ENCODE measurements at places on chromosomes 1 and 21.

DNA sequence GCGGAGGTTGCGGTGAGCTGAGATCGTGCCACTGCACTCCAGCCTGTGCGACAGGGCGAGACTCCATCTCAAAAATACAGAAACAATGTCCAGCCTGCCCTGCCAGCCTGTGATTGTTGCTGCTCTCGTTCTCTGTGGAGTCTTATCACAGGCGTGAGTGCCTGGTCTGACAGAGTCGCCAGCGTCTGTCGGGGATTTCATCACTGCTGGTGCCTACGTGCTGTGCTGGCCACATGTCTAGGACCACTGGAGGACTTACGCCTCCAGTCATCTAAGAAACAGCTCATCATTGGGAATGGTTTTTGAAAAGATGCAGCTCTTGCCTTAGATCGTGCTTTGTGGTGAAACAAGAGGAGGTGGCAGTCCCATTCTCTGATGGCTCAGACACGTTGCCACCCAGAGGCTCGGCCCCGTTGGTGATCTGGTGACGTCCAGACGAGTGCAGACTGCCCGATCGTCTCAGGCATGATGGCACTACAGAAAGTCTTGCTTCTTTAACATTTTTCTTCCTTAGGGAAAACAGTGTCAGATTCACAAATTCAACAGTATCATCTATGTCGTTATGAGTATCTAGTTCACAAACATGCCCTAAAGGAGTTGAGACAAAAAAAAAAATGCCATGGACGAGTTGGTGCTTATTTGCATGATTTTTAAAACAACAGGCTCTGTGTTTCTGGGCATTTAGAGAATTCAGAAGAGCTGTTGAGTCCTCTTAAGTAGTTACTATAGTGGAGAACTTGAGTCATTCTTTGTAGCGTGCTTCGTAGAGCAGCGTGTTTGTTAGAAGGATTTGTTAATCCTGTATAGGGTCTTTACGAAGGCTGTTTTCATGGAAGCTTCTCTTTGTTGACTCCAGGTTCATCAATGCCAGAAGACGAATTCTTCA lies 47.5 kb downstream of the CBS start:
- H3K4me3 ChIP-seq, result no peak overlapping the region
- H3K27ac ChIP-seq, result no peak overlapping the region
- no peak for DNase-seq
- no peaks in the 10 kb centered on the region for H3K27me3 ChIP-seq
- no peaks in the 10 kb centered on the region for H3K4me1 ChIP-seq

GRCh38 chr1:168386949-168387586 lies 106.4 kb downstream of the TBX19 start:
- no peaks in the 10 kb centered on the region for H3K4me1 ChIP-seq
- H3K4me3 ChIP-seq, result peak overlapping the region; percentile 26
- no peaks in the 10 kb centered on the region for H3K36me3 ChIP-seq

GRCh38 chr1:54372978-54373377 lies 33.2 kb downstream of the SSBP3 start:
- DNase-seq, result no peak
- no peak overlapping the region for H3K27ac ChIP-seq
- H3K4me3 ChIP-seq, result no peak overlapping the region
- no peaks in the 10 kb centered on the region for H3K27me3 ChIP-seq

DNA sequence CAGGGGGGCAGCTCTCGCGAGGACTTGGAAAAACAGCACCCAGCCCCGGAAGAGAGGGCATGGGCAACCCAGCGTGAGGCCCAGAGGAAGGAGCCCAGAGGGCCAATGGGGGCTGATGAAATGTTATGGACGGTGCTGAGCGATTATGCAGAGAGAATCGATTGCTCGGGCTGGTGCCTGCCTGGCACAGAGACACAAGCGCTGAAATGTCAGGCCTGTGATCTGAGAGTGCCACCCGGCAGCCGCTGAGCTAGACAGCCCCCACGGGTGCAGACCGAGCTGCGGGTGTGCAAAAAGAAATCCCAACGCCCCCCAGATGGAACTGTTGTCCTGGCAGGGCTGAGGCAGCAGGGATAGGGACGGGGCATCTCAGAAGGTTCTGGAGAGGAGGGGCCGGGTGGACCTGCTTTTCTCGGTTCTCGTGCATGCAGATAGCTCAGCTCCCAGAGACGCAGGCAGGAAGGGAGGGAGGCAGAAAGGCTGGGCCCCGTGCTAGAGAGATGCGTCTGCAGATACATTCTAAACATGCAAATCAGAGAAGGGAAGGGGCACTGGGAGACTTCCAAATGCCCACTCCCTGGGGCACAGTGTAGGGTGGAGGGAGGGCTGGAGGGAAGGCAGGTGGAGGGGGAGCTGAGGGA lies 41.5 kb downstream of the TAS1R2 start:
- no peak overlapping the region for H3K27ac ChIP-seq
- H3K36me3 ChIP-seq, result no peaks in the 10 kb centered on the region
- no peaks in the 10 kb centered on the region for H3K4me1 ChIP-seq
- H3K27me3 ChIP-seq, result no peaks in the 10 kb centered on the region
- H3K4me3 ChIP-seq, result no peak overlapping the region

GRCh38 chr1:20555025-20555757 lies 2.8 kb downstream of the FAM43B start:
- no peaks in the 10 kb centered on the region for H3K36me3 ChIP-seq
- peak overlapping the region; percentile 19 for H3K27ac ChIP-seq
- DNase-seq, result no peak
- peaks cover 21% of the 10 kb centered on the region for H3K4me1 ChIP-seq

GRCh38 chr1:178382372-178382771 lies 114.4 kb downstream of the CLEC20A start:
- no peak for DNase-seq
- no peaks in the 10 kb centered on the region for H3K4me1 ChIP-seq
- H3K36me3 ChIP-seq, result no peaks in the 10 kb centered on the region
- H3K4me3 ChIP-seq, result no peak overlapping the region
- H3K27me3 ChIP-seq, result no peaks in the 10 kb centered on the region

DNA sequence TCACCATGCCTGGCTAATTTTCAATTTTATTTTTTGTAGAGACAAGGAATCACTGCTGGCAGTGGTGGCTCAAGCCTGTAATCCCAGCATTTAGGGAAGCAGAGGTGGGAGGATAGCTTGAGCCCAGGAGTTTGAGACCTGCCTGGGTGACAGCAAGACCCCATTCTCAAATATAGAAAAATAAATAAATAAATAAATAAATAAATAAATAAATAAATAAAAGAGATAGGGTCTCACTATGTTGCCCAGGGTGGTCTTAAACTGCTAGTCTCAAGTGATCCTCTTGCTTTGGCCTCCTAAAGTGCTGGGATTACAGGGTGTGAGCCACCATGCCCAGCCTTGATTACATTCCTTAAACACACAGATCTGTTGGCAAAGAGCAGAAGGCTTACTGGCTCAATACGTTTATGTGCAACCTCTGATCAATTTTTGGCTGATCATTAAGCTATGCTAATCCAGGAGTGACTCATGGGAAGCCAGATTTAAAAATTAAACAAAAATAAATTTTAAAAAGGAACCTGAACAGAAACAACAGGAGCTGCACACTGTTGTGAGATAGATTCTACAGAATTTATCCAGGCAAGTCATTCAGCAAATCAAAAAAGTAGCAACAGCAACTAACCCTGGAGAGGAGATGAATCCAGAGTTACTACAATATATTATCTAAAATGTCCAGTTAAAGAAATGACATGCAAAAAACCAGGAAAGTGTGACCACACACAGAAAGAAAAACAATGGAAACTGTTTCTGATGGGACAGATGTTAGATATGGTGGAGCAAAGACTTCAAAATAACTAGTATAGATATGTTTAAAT lies 79.4 kb downstream of the RPE65 start:
- no peaks in the 10 kb centered on the region for H3K4me1 ChIP-seq
- H3K27ac ChIP-seq, result no peak overlapping the region
- no peak overlapping the region for H3K4me3 ChIP-seq
- no peak for DNase-seq
- no peaks in the 10 kb centered on the region for H3K36me3 ChIP-seq

DNA sequence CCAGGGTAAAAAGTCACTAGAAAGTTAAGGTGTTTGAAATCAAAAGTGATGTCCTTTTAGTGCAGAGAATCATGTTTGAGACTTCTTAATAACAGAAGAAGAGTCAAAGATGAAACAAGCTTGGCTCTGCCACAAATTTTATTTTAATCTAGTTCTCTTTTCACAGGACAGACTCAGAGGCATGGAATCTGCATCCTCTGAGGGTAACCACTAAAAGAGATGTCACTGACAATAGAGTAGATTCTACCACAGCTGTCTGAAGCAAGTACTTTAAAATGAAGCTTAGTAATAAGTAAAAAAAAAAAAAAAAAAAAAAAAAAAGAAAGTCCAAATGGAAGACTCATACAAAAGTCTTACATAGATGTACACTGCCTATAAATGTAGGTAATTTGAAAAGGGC lies 519.7 kb upstream of the PRMT6 start:
- no peak overlapping the region for H3K4me3 ChIP-seq
- no peak for DNase-seq
- H3K27me3 ChIP-seq, result no peaks in the 10 kb centered on the region
- no peak overlapping the region for H3K27ac ChIP-seq
- H3K4me1 ChIP-seq, result no peaks in the 10 kb centered on the region

DNA sequence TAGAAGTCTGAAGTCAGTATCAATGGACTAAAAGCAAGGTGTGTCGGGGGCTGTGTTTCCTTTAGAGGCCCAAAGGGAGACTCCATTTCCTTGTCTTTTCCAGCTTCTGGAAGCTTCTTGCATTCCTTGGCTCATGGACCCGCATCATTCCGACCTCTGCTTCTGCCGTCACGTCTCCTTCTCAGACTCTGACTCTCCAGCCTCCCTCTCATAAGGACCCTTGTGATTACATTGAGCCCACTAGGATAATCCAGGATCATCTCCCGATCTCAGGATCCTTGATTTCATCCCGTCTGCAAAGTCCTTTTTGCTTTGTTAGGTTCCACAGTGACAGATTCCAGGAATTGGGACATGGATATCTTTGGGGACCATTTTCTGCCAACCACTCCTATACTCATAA lies 265.8 kb upstream of the CSF3R start:
- H3K36me3 ChIP-seq, result no peaks in the 10 kb centered on the region
- peaks cover 26% of the 10 kb centered on the region for H3K27me3 ChIP-seq
- DNase-seq, result no peak
- H3K4me3 ChIP-seq, result no peak overlapping the region
- no peak overlapping the region for H3K27ac ChIP-seq

- H3K36me3 ChIP-seq, result peaks cover 70% of the 10 kb centered on the region
- no peak overlapping the region for H3K4me3 ChIP-seq
- no peaks in the 10 kb centered on the region for H3K27me3 ChIP-seq
- peaks cover 6% of the 10 kb centered on the region for H3K4me1 ChIP-seq
- DNase-seq, result no peak
- H3K27ac ChIP-seq, result no peak overlapping the region
Measured at GRCh38 chr21:43976661-43977060, 35.4 kb upstream of the TRAPPC10 start.

DNA sequence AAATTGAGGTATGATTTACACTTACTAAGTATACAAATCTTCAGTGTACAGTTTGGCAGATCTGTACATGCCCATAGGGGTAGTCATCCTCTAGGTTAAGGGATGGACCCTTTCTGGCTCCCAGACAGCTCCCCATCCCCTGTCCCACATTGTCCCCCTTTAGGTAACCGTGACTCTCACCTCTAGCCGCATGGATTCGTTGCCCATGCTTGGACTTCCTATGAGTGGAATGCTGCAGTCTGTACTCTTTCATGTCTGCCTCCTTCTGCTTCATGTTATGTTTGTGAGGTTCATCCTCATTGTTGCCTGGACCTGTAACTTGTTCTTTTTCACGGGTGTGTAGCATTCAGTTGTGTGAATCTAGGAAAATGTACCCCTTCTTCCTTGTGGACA lies 20.3 kb downstream of the SLC37A1 start:
- no peaks in the 10 kb centered on the region for H3K27me3 ChIP-seq
- no peak overlapping the region for H3K27ac ChIP-seq
- H3K4me3 ChIP-seq, result no peak overlapping the region
- no peak for DNase-seq
- no peaks in the 10 kb centered on the region for H3K36me3 ChIP-seq
- peaks cover 2% of the 10 kb centered on the region for H3K4me1 ChIP-seq

DNA sequence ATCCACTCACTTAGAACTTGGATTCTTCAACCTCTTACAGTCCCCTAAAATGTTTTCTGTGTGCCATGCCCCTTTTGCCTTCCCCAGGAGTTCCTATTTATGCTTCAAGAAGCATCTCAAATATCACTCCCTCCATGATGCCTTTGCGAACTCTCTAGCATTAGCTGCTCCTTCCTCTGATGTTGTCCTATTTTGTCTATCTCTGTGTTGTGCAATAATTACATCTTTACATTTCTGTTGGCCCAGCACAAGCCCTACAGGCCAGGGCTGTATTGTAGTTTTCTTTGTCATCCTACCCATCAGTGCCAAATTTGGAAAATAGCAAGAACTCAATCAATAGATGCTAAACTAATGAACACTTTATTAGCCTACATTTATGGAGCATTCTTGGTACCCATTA lies 125.8 kb downstream of the ST6GALNAC5 start:
- no peaks in the 10 kb centered on the region for H3K36me3 ChIP-seq
- H3K27ac ChIP-seq, result no peak overlapping the region
- H3K4me1 ChIP-seq, result no peaks in the 10 kb centered on the region
- no peak overlapping the region for H3K4me3 ChIP-seq
- H3K27me3 ChIP-seq, result no peaks in the 10 kb centered on the region

DNA sequence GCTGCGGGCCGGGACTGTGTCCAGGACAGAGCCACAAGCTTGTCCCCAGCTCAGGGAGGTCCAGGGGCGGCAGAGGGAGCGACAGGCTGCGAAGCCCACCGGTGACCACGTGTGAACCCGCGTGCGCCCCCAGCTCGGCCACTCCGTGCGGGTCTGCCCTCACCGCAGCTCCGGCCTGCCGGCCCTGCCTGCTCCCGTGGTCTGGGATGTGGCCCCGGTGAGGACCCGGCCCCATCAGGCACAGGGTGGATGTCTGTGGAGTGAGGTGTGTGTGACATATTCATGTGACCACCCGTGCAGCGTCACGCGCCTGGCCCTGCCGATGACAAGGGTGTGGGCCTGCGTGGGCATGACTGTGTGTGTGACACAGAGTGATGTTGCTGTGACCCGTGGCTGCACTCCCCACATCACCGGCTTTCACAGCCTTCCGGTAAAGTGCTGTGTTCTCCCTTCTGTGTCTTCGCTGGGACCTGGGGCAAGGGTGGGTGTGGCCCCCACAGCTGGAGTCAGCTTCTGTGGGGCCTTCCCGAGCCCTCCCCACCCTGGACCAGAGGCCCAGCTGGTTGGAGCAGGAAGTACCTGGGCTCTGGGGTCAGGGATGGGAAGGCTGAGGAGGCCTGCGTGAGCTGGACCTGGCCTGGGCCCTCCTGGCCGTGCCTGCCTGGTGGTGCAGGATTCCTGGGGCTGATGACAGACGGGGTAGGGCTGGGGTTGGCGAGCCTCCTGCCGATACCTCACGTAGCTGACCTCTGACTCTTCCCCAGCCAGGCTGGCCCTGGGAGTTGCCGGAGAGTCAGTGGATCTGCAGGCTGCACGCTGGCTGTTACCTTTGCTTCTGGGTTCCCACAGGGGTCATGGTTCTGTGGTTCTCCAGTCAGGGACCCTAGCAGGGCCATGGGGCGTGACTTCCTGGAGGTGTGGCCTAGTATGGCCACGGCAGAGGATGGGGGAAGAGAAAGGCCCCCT lies 4.1 kb downstream of the RNF223 start:
- no peak for DNase-seq
- no peaks in the 10 kb centered on the region for H3K36me3 ChIP-seq
- no peaks in the 10 kb centered on the region for H3K27me3 ChIP-seq
- peak overlapping the region; percentile 82 for H3K27ac ChIP-seq
- peaks cover 62% of the 10 kb centered on the region for H3K4me1 ChIP-seq

- H3K27ac ChIP-seq, result peak overlapping the region; percentile 98
- H3K27me3 ChIP-seq, result no peaks in the 10 kb centered on the region
- peaks cover 67% of the 10 kb centered on the region for H3K4me1 ChIP-seq
- peaks cover 28% of the 10 kb centered on the region for H3K36me3 ChIP-seq
Measured at GRCh38 chr1:156767879-156768604, 707 bp downstream of the PRCC start.

All from esophagus squamous epithelium (tissue), 5 donors.